Hematopoietic multipotent progenitor cell treated with erythropoietin and hydrocortisone succinate and interleukin-3 and kit ligand, for 4 days (in vitro differentiated cells): ENCODE measurements at places on chromosomes 1 and 21.

DNA sequence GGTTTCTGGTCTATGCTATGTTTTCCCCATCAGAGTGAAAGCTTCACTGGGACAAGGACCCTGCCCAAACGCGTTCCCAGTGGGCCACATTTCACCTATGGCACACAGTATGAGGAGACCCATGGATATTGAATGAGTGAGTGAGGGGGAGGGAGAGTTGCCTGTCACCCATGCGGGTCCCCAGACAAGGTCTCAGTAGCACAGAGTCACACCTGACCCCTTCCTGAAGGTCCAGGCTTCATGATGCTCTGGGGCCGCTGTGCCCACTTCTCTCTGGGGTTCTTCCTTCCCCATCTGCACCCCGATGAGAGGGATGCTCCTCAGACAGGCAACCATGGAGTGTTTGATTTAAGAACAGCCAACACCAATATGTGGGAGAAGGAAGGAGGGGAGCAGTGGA is 72.3 kb upstream of the CSF3R start:
- DNase-seq: no peak

DNA sequence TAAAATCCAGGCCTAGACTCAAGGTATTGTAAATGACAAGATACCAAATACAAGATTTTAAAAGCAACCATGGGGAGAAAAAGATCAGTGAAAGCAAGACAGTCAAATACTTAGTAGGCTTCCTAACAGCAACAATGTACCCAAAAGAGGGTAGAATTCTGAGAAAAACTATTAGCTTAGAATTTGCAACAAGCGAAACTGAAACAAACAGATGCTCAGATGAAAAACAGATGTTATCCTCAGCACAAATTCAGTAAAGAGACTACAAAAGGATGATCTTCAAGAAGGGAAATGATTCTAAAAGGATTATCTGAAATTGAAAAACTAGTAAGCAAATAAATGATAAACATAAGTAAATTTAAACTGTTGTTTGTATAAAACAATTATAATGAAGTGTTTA is 40.0 kb downstream of the PDC start:
- DNase-seq: no peak

GRCh38 chr1:5481889-5482288 is 510.3 kb downstream of the NPHP4 start:
- peak; percentile 35 for DNase-seq

DNA sequence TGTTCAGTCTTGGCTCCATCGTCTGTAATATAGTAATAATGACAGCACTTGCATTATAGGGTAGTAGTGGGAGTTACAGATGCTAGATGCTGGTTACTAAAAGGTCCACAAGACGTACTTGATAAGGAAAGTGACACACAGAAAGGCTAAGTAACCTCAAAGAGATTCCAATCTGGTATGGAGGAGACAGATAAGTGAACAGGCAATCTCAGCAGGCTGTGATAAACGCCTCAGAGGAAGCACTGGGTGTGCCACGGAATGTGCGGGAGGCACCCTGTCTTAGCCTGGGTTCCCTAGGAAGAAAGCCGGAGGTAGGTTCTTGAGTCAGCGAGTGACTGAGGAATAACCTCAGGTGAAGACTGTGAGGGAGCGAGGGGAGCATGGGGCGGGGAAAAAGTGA is 4.6 kb upstream of the CTPS1 start:
- DNase-seq: peak; percentile 80

DNA sequence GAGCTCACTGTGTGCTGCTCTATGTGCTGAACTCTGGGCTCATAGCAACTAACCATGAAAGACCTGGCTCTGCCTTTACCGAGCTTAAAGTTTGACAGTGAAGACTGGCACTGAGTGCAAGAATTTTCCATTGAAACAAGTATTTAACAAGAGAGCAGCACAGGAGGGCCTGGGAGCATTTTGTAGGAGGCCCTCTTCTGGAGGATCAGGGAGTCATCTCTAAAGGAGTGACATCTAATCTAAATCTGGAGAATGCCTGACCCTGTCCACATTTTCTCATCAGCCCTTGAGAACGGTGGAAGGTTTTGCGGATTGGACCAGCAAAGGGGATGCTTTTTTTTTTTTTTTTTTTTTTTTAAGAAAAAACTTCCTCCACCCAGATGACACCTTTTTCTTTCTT is 150.8 kb downstream of the ROR1 start:
- DNase-seq: peak; percentile 4

- DNase-seq: no peak
These were observed 1142.1 kb upstream of the PRMT6 start for GRCh38 chr1:105914403-105914802.

DNA sequence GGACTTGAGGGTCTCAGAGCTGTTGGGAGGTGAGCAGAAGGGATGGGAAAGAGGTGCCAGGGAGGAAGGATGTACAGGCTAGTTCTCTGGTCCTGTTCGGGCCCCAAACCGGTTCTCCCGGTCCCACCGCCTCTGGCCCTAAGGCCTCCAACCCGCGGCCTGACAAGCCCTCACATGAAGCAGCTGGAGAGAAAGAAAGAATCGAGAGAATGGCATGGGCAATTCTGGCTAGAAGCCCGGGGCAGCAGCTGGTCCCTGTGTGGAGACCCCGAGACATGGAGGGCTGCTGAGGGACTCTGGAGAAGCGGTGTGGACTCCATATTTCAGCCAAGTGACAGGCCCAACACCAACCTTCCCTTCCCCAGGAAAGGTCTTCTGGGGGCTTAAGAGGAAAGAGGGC is 730 bp downstream of the CDC42SE1 start:
- peak; percentile 39 for DNase-seq

DNA sequence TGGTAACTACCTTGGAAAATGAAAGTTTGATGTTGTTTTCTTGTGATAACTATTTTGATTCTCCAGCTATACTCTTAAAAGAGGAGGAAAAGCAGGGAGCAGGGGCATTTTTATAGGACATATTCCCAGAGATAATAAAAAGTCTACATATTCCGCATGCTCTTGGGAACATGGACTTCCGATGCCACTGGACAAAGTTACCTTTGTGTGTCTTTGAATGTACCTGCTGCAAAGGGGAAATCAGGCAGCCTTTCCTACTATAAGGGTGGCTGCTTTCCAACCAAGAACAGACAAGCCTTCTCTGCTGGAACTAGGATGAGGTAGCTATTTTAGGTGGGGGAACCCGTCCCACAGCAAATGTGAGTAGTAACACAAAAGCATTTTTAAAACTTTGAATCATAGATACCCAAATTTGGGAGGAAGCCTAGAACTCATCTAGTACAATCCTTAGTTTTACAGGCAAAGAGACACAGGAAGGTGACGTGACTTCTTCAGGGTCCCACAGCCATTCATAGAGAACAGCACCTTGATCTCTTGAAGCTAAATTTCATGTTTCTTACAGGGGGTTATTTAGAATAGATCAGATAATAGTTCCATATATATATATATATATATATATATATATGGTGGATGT is 179.9 kb downstream of the FASLG start:
- DNase-seq: no peak

- DNase-seq: no peak
These were observed 14.3 kb downstream of the RNF207 start for GRCh38 chr1:6220236-6220635.

DNA sequence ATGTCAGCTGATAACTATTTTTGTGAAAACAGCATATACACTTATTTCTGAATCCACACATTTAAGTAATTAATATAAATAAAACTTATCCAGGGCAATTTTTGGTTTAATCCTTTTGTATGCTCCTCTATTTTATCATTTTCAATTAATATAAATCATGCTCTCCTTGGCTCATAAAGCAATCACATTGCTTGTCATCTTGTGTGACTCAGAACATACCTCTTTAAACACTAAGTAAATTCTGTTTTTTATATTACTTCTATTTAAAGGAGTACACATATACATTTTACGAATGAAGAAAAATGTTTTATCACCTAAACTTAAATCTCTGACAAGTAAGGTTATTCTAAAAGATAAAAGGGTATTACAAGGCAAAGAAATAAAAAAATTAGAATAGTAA is 175.3 kb downstream of the USH2A start:
- no peak for DNase-seq

DNA sequence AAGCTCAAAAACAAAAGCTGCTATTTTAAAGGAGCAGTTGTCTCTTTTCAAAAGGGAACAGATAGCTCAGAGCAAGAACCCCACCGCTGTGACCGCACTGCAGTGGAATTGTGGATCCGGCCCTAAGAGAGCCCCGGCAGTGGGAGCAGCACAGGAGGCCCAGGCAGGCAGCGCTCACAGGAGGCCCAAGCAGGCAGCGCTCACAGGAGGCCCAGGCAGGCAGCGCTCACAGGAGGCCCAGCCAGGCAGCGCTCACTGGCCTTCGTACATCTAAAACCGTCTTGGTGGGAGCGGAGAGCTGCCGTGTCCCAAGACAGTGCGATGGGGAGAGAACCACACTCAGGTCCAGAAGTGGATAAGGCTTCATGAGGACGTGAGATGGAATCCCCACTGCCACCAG is 4.0 kb downstream of the TFF3 start:
- DNase-seq: no peak

- DNase-seq: no peak
These were observed 70.7 kb downstream of the DEGS1 start for GRCh38 chr1:224253721-224254120.

DNA sequence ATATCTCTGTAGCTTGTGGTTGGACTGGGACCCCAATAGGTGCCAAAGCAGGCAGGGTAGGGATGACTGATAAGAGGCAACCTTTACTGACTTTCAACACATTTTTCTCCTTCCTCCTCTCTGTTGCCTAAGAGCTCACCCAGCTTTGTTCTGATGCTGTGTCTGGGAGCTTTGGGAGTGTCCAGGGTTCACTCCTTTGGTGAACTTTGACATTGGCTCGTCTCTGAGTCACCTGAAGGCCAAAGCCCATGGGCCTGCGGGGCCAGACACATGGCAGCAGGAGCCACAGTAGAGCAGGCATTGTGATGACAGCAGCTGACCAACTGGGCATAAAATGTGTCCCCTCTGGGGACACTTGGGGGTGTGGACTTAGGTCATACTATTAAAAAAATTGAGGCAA is 99.5 kb upstream of the ZNF644 start:
- DNase-seq: no peak

DNA sequence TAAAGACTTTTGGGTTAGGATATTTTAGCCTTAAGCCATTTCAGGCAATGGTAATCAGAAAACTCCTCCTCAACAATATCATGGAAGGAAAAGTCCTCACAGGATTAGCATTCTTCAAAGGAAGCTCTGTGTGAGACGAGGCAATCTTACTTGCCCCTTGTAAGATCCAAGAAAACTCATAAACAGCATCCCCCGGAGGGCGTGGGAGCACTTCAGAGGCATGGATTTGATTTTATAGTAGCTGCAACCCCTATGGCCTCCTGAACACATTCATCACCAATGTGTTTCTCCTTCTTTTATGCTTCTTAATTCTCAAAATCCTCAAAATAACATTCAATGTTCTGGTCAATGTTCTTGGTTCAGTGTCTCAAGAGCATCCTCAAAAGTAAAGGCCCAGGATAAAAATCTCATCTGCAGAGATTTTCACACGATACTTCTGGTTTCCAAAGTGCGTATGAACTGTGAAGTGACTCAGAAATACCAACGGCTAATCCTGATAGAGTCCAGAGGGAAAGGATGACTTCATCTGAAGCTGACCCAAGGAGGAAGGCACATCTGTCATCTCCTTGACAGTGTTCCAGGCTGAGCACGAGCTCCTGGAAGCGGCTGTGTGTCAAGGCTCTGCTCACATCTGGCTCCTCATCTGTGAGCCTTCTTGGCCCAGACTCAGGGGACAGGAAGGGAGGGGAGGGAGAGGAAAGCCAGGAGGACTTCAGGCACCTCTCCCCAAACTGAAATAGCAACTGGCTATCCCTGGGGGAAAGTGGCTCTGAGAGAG is 49.3 kb upstream of the PSEN2 start:
- no peak for DNase-seq

GRCh38 chr1:1149416-1149815 is 24.3 kb upstream of the TTLL10 start:
- DNase-seq: no peak

DNA sequence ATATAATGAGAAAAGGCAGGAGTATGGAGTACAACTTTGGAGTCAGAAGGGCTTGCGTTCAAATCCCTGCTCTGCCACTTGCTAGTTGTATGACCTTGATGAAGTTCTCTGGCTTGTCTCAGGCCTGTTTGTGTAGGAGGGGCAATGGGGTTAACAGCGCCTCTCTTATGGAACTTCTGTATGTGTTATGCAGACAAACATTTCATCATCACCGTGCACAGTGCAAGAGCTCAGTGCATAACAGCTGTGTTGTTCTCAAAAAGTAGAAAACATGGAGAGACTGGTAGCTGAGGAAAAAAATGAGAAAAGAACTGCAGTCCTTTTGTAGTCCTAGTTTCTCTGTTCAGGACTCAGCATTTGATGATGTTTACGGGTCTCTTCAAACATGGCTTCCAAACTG is 10.4 kb upstream of the ZNF648 start:
- DNase-seq: no peak

DNA sequence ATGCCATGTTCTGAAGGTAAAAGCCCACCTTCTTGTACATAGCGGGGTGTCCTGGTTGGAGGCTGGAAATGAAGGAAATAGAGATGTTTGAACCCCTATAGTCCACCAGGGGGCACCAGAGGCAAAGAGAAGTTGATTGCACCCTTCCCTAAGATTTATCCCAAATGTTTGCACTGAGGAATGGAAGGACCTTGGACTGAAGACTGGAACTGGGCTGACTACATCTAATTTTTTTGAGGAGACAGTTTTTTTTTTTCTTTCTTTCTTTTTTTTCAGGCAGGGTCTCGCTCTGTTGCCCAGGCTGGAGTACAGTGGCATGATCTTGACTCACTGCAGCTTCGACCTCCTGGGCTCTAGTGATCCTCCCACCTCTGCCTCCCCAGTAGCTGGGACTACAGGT is 55.3 kb upstream of the EIF4G3 start:
- DNase-seq: peak; percentile 66

- no peak for DNase-seq
These were observed 571.6 kb downstream of the AJAP1 start for GRCh38 chr1:5225707-5226704.

- DNase-seq: no peak
These were observed 340.3 kb downstream of the BRINP2 start for GRCh38 chr1:177511036-177511435.

- DNase-seq: peak; percentile 84
These were observed 2.2 kb upstream of the TESK2 start for GRCh38 chr1:45493116-45493697.
